ENCODE measurements at places on chromosomes 11 and 22.
A peak's percentile ranks its signal among the peaks of the same experiment; 100 is the strongest.

GRCh38 chr11:117833401-117833891 lies 8.9 kb upstream of the FXYD2 start:
- DNase-seq, result no peak

GRCh38 chr22:49398115-49398514 lies 429.6 kb downstream of the BRD1 start:
- DNase-seq, result no peak

DNA sequence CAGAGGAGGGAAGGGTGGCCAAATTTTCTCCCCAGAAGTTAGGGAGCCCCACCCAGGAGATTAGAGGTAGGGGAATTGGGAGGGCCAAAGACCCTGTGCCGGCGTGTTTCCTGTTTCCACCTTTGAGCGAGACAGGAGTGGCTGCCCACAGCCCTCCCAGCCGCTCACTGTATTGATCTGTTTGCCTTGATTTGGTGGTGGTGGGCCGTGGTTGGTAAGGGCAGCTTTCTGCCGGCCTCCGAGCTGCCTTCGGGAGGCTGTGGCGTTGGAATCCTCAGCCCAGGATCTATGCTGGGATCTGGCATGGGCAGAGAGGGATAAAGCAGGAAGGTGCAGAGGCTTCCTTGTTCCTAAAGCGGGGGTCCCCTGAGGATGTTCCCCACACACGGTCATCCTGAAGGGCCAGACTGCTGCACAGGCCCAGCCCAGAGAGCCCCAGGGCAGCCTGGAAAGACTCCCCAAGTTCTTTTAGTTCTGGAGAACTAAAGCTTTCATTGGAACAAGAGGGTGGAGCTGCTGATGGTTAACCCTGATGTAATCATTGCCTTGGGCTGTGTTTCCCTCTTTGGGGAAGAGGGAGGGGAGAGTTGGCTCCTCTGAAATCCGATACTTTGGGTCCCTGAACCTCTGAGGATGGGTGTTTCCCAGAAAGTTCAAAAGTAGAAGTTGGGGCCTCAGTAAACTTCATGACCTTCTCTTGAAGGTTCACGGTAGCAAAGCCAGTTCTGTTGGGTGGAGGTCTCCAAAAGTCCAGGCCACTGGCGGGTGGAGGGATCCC lies 7.2 kb downstream of the FAM83F start:
- no peak for DNase-seq

GRCh38 chr11:91470656-91471055 lies 754.0 kb upstream of the FAT3 start:
- no peak for DNase-seq

- DNase-seq, result no peak
Observed at GRCh38 chr11:110530900-110531741, 101.4 kb downstream of the FDX1 start.

DNA sequence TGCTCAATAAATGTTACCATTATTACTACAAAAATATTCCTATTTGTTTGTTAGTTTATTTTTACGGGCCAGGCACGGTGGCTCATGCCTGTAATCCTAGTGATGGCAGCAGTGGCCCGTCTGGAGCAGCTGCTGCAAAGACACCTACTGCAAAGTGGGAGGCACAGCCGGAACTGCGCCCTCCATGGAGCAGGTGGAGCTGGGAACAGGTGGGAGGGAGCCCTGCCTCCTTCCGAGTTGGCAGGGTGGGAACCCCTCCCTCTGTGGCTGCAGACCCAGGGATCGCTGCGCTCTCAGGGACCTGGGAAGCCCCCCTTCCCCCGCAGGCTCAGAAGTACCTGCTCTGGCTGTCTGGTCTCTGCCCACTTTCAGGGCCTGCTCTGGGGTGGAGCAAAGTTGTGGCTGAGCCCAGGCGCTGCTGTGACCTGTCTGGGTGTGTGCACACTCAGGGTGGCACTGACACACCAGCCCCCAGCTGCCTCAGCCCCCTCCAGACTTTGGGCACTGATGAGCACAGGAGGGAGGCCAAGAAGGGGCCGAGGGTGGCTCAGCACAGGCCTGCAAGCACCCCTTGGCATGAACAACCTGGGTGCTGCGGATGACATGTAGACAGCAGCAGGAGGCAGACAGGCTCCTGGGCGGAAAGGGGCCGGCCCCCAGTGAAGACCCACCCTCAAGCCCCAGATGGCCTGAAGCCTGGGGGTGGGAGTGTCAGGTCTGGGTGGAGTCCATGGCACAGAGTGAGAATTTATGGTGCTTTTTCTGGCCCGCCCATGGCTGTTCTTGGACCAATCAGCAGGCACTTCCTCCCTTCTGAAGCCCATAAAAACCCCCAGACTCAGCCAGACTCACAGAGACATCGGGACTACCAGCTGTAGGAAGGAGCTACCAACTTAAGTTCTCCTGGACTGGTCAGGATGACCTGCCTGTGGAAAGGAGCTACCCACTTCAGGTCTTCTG lies 103.7 kb upstream of the CLMP start:
- DNase-seq, result no peak

- DNase-seq, result no peak
Observed at GRCh38 chr11:86818462-86819192, 18.3 kb downstream of the PRSS23 start.

GRCh38 chr11:128921793-128922192 lies 20.9 kb downstream of the TP53AIP1 start:
- DNase-seq, result no peak

DNA sequence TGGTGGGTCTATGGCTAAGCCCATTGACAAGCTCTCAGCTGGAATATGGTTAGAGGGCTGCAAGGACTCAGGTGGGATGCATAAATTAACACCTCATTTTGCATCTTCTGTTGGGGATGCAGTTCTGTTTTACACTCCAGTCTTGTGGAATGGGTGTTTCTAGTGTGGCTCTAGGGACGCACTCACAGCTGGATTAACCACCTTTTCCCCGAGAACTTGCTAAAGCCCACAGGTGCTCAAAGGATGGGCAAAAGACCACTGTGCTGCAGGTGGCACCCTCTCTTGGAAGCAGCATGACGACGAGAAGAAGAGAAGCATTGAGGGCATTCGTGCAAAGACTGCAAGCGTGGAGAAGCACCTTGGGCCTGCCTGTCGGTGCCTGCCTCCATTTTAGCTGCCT lies 6.9 kb downstream of the BARX2 start:
- no peak for DNase-seq

DNA sequence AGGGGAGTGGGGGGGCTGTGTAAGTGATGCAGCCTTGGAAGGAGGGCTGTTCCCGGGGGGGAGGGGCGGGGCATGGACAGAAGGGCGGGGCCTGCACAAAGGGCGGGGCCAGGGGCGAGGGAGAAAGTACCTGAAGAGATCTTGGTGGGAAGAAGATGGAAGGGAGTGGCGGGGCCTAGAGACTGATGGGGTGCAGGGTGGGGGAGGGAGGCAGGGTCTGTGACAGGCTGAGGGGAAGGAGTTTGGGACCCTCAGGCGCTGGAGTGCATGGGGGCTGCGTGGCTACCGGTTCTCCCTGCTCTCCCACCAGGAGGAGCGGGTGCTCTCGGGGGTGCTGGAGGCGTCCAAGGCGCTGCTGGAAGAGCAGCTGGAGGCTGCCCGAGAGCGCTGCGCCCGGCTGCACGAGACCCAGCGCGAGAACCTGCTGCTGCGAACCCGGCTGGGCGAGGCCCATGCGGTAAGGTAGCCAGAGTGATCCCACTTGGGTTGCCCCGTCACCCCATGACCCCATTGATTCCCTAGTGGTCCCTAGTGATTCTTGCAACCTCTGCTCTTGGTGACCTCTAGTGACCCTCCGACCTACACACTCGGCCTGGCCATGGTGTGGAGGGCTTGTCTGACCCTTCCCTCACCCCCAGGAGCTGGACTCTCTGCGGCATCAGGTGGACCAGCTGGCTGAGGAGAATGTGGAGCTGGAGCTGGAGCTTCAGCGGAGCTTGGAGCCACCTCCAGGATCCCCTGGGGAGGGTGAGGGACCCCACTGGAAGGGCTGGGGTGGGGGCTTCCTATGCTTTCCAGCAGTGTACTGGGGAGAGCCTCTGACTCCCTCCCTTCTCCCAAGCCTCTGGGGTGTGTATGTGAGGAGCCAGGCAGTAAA lies 3.1 kb downstream of the CCDC88B start:
- DNase-seq, result peak; percentile 7

DNA sequence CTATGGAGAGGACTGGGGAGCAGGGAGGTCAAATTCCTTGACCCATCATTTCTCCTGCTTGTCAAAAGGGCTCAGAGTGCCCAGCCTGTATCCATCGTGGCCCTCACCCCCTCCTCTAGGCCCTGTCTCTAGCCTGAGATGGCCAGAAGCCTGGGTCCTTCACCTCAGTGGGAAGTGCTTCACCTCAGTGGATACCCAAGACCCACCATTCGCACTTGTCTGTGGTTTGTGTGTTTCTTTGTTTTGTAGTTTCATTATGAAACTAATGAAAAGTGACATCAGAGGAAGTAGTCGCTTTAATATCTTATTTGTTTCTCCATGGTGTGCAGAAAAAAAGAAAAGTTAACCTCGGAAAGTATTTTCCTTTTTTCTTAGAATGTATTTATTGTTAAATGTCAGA lies 194.0 kb upstream of the CADM1 start:
- no peak for DNase-seq

- DNase-seq, result no peak
Observed at GRCh38 chr22:45476814-45477213, 25.9 kb upstream of the FBLN1 start.

DNA sequence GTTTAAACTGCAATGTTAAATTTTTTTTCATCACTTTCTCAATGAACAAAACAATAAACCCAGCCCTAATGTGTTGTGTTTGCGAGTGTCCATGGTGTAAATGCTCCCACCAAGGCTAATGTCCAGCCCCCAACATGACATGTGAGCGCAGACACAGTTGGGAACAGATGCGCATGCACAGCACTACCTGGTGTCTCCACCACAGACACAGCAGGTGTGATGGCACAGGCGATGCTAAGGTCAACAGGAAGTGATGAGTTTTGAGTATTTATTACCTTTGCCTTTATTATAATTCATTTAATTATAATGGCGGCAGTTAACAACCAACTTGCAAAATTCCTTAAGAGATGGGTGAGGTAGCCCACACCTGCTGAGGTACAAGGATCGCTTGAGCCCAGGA lies 42.9 kb downstream of the MICAL3 start:
- DNase-seq, result no peak

DNA sequence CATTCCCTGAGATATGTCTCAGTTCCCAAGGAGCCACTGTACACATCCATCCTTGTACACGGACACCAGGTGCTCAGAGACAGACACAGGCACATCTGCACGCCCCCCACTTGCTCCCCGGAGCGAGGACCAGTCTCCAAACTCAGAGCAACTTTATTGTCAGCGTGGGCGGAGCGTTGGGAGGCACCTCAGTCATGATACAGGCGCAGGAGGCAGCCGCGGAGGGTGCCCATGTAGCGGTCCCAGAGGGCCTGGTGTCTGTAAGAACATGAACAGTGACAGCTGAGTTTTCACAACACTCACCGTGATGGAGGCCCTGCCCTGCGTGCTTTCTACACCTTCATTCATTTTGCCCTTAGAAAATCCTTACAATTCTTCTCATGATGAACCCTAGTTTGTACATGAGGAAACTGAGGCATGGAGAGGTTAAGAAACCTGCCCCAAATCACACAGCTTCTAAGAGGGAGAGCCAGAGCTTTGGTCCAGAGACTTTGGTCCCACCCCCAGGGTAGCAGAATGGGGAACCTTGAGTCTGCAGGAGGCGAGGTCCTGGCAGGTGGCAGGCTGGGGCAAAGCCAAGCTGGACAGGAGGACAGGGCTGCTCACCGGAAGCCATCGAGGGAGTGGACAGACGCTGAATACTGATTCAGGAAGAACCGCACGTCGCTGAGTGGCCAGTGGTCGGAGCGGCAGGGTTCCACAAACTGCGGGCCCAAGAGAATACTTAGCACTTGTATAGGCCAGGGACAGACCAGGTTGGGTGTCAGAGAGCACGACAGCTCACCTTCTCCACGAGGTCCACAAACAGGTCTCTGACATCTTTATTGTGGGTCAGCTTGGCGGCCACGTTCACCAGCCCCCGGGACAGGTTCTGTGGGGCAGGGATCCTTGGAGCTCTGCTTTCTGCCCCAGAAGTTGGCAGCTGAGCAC lies 4.2 kb downstream of the FIBP start:
- DNase-seq, result no peak

- peak; percentile 43 for DNase-seq
Observed at GRCh38 chr22:40898850-40899357, 37.0 kb upstream of the DNAJB7 start.

DNA sequence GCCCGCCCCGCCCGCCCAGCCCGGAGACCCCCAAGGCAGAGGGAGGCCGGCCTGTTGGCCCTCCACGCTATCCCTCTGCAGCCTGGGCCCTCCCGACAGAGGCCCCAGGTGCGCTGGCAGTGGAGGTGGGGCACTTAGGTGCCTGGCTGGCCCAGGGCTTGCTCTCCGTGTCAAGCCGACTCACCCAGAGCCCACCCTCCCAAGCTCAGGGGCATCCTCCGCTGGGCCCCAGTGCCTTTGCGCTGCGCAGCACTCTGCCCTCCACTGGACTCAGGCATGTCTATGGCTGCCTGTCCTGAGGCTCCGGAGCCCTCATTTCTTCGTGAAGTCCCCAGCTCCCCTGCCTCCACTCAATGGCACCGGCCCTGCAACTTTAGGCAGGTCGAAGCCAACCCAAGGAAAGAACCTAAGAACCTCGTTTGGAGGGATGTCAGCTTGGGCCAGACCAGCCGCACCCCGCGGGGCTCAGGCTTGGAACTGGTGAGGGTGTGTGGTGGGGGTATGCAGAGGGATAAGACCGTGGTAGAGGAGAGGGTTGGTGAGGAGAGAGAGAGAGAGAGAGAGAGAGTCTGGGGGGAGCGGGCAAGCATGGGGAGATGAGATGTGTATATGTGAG lies 6.1 kb downstream of the SMIM45 start:
- no peak for DNase-seq

- DNase-seq, result no peak
Observed at GRCh38 chr11:62752994-62753735, 795 bp downstream of the ZBTB3 start.

DNA sequence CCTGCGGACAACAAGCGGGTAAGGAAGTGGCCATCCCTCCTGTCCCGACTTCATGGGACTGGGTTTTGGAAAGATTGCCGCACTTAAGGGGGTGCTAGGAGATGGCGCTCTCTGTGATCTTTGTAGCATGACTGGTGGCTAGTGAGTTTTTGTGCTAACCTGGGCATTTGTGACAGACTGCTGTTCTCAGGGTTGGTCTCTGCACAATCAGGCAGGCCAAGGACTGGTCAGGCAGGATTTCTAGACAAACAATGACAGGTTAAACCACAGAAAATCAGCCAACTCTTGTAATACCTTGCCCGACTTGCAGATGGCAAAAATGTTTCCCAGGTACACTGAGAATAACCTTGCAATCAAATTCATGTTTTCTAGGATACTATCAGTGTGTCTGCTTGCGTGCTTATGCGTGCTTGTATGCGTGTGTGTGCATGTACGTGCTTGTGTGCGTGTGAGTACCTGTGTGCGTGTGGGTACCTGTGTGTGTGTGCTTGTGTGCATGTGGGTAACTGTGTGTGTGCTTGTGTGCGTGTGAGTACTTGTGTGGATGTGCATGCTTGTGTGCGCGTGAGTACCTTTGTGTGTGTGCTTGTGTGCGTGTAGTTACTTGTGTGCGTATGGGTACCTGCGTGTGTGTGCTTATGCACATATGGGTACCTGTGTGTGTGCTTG lies 25.6 kb upstream of the SORL1-AS1 start:
- no peak for DNase-seq

DNA sequence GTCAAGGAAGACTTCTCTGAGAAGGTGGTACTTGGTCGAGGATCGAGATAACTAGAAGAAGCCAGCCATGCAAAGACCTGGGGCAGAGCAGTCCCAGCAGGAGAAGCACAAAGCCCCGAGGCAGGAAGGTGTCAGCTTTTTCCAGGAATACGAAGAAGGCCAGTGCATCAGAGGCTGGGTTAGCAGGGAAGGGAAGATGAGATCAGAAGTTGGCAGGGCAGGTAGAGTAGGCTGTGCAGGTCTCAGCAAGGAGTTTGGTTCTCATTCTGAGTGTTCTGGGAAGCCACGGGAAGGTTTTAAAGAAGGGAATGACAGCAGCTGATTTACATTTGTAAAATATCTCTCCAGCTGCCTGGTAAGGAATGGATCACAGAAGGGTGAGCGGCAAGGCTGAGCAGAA lies 111.3 kb downstream of the TENM4 start:
- no peak for DNase-seq

Measured in brain microvascular endothelial cell (primary cell).